ENCODE measurements at places on chromosomes 13 and 19.
A peak's percentile ranks its signal among the peaks of the same experiment; 100 is the strongest.

DNA sequence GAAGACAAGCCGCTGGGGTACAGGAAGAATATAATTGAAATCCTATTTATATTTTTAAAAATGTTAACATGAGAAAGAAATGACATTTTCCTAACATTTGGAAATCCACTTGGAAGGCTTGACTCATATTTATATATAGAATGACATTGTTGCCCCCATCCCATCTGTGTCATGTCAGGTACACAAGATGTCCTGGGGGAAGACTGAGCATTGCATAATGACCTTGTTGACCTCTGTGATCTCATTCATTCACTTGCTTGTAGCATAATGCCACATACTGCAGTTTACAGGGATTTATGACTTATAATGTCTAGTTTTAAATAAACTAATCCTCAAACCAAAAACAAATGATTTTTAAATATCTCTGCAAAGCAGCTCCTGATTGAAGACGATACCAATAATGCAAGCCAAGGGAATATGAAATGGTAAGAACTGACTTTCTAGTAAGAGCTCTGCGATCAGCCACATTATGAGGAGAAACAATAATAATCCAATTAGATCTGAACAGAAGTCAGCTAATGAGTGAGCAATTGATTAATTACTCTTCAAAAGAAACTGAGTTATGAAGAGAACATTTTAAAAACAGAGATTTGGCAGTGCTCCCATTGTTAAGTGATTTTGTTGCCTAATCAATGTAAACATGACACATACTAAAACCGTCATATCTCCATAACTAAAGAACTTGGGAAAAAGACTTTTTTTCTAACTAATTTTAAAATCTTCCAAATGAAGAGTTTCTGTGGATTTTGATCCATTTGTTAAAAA, 21.2 kb upstream of the VWA8 start:
- no peak for DNase-seq

DNA sequence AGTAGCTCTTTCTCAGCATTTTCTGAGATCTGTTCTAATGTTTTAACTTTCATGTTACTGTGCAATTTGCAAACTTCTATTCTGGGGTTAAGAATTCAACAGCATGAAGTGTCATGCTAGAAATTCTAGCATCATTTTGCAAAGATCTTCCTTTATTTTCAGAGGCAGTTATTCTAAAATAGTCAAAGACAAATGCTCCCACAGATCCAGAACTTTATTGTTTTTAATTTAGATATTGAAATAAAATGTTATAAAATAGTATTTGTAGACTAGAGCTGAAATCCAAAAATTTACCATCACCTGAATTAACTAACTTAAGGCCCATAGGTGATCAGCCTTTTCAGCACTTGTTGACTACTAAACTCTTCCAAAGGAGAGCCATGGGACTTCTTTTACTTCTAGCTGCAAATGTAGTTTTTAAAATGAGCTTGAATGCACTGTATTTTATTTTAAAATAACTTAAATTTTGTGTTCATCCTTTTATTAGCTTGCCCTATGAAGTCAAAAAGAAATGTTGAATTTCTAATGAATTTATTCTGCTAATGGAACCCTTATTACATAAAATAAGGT, 3.2 kb downstream of the MAB21L1 start:
- DNase-seq: no peak

- no peak for DNase-seq
These were observed 298.7 kb downstream of the HS6ST3 start for GRCh38 chr13:96388598-96388997.

- DNase-seq: no peak
These were observed 2711.5 kb upstream of the PCDH20 start for GRCh38 chr13:64127192-64127591.

DNA sequence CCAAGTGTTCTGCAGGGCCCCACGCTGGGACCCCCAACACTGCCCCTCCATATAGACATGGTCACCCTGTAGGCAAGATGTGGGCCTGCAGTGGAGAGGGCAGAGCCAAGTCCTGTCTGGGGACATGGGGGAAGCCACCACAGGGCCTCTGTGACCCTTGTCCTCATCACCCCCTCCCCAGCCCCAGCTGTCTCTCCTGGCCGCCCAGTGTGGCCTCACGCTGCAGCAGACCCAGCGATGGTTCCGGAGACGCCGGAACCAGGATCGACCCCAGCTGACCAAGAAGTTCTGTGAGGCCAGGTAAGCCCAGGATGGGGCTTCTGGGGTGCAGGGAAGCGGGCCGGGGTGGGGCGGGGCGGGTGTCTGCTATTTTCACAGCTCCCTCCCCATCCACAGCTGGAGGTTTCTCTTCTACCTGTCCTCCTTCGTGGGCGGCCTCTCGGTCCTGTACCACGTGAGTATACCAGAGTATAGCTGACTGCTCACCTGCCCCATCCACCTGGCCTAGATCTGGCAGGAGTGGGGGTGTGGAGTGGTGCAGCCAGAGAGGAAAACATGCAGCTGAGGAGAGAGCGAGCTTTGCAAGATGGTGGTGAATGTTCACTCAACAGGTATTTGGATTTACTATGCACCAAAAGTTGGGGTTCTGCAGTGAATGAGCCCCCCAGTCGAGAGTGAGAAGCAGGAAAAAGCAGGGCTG, 46.4 kb downstream of the CERS4 start:
- no peak for DNase-seq

DNA sequence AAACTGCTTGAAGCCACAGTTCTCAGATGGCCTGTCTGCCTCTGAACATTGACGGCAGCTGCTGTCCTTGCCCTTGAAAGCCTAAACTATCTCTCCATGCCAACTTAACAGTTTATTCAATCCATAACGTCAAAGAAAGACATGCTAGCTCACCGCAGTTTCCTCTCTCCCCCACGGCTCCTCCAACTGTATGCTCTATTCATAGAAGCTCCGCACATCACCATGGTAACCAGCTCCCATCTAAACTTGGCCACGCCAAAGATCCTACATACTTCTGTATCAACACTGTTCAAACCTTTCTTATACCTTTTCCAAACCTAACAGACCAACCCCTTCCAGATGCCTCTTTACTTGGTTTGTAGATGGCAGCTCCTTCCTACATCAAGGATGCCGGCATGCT, 48.6 kb downstream of the ZNF91 start:
- DNase-seq: no peak

DNA sequence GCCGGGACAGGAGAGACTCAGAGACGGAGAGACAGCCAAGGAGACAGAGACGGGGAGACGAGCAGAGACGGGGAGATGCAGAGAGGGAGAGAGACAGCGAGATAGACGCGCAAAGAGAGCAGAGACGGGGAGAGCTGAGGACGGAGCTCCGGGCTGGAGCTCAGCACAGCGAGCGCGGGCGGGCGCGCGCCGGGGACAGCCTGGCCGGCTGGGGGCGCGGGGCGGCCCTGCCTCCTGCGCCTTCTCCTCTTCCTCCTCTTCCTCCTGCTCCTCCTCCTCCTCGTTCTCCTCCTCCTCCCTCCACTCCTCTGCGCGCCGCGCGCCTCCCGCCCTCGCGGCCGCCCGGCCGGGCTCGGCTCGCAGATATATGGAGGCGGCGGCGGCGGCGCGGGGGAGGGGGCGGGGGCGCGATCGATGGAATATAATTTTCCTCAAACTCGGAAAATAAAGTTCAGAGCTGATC, at the start of gene ERFL:
TSS of gene ERFL (minus strand) at position 229 of the 463 bp plus-strand sequence. CDS start 15,530 bp downstream, outside the sequence.
- DNase-seq: peak; percentile 30

GRCh38 chr19:28843761-28844492, 369.0 kb downstream of the UQCRFS1 start:
- no peak for DNase-seq

GRCh38 chr19:15812060-15812722, 3.3 kb downstream of the OR10H1 start:
- peak; percentile 56 for DNase-seq

- DNase-seq: no peak
These were observed 4.6 kb upstream of the ZNF587B start for GRCh38 chr19:57825511-57825910.

- DNase-seq: no peak
These were observed 814 bp downstream of the SLC25A23 start for GRCh38 chr19:6458695-6459261.

- DNase-seq: no peak
These were observed 19.0 kb upstream of the NCCRP1 start for GRCh38 chr19:39177736-39178135.

DNA sequence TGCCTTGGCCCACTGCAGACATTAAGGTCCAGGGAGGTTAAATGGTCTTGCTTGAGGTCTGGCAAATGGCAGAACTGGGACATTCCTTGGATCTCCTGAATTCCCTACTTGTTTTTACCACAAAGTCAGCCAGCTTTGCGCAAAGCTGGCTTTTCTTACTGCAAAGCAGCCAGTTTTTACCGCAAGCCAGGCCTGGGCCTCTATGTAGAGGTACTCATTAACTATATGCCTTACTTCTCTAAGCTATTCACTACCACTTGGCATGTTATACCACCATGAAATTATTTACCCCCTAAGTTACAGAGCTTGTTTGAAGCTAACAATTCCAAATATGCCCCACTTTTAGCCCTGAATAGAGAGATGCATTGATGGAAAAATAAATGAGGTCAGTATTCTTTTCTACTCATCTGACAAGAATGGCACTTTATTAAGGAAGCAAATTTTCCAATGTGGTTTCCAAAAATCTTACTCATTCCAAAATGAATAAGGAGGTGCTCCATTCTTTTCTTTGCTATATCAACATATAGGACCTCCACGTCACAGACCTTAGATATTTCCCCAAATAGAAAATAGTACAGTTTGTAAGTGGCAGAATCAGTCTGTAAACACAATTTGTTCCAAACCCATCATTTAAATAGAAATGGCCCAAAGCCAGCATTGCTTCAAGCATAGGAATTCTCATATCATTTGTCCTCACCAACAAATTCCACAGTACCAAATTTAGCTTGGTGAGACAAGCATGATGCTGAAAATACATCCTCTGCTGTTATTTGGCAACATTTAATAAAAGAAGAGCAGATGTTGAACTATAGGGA, 143.9 kb upstream of the TSC22D1 start:
- no peak for DNase-seq

- no peak for DNase-seq
These were observed 43.1 kb upstream of the ZNF681 start for GRCh38 chr19:23801803-23802202.

DNA sequence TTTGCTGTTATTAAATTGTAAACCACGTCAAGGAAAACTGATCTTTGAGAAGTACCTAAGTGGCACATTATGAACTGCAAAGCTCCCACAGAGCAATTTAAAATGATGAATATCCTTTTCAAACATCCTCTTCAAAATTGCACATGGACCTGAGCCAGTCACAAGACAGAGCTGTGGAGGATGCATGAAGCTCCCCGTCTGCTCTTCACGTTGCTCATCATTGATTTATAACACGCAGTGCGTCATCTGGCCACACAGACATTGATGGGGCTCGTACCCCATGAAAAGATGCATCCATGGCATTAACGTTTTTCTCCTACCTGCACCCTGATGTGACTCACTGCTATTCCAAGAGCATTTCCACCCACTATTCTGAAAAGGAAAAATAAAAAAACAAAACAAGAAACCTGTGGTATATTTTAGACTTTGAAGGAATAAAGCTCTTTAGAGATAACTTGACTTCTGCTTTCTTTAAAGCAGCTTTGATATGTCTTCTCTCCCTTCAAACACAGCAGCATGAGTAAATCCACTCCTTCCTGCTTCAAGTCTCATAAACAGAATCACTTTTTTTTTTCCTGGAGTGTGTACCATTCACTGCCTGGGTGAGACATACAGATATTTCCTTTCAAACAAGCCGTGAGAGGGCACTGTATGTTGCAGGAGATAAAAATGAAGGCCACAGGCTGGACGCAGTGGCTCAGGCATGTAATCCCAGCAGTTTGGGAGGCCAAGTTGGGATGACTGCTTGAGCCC, 7.2 kb upstream of the SERTM1 start:
- DNase-seq: no peak

DNA sequence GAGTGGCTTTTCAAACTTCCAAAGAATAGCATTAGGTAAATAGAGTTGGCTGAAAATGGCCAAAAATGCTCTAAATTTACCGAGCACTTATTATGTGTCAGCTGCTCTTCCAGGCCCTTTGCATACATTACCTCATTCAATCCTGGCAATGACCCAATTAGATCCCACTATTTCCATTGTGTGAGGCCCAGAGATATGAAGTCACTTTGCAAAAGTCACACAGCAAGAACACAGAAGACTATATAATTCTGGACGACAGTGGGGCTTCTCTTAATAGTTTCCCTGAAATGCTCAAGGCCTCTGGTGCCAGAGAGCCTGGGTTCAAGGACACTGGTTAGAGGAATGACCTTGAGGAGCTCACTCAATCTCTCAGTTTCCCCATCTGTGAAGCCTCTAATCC, 146.8 kb downstream of the IER2 start:
- DNase-seq: no peak

DNA sequence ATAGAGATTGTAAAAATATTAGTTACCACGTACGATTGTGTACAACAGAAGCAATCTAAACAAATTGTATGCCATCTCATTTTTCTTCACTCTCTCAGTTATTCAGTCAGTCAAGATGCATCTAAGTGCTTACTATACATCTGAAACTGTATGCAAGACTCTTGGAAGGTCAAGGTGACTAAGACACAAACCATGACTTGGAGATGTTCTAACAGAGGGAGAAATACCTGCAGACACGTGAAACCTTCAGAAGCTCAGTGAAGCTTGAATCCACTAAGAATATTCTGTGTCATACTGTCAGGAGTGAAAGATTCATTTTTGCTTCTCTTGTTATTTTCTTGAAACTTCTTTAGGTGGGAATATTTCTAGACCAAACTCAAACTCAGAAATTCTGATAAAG, 365.4 kb downstream of the ITGBL1 start:
- no peak for DNase-seq

- DNase-seq: no peak
These were observed 9.8 kb upstream of the SERP2 start for GRCh38 chr13:44363631-44364344.

- DNase-seq: peak; percentile 42
These were observed 536 bp downstream of the FAM32A start for GRCh38 chr19:16185768-16186123.

DNA sequence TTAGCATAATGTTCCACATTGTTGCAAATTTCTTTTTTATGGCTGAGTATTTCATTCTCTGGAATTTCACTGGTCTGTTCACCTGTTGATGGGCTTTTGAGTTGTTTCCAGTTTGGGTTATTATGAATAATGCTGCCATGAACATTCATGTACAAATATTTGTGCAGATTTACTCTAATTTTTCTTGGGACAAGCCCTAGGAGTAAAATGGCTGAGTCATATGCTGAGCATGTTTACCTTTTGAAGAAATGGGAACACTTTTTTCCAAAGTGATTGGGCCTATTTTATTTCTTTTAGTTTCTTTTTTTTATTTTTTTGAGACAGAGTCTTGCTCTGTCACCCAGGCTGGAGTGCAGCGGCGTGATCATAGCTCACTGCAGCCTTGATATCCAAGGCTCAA, 4.7 kb upstream of the FBL start:
- DNase-seq: no peak

- no peak for DNase-seq
These were observed 24.6 kb downstream of the ZMYM5 start for GRCh38 chr13:19838865-19839275.

DNA sequence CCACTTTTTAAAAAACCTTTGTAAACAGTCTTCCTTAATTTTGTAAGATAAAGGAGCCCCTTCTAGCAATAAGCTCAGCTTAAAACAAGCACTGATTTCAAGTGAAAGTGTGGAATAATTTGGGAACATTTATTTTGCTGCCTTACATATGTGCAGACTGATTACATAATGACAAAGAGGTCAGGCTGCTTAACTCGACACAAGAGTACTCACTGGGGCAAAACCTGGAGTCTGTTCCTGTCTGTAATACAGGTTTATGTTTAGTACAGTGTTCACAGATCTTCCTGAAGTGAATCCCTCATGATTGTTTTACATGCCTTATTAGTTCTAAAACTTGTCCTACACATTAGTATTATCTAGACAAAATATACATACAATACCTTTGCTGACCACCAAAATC, 609.8 kb downstream of the LMO7 start:
- DNase-seq: no peak

All from CD4-positive, alpha-beta T cell treated with Interleukin-12 subunit alpha and Interleukin-12 subunit beta, for 1 hour (primary cell).